Large intestine (tissue), 12 donors: ENCODE measurements at places on chromosomes 6 and 20. TPM values are rescaled to one million over a fixed set of nuclear protein-coding genes. Genes with fewer than 3 reads are reported as not detected.

The TNF gene
- polyA plus RNA-seq, result 1.5 TPM

GRCh38 chr6:112576423-112576822, 229.3 kb downstream of the RFPL4B start:
- H3K27ac ChIP-seq, result no peak overlapping the region
- no peaks in the 10 kb centered on the region for H3K36me3 ChIP-seq
- H3K4me3 ChIP-seq, result no peak overlapping the region
- no peaks in the 10 kb centered on the region for H3K27me3 ChIP-seq

DNA sequence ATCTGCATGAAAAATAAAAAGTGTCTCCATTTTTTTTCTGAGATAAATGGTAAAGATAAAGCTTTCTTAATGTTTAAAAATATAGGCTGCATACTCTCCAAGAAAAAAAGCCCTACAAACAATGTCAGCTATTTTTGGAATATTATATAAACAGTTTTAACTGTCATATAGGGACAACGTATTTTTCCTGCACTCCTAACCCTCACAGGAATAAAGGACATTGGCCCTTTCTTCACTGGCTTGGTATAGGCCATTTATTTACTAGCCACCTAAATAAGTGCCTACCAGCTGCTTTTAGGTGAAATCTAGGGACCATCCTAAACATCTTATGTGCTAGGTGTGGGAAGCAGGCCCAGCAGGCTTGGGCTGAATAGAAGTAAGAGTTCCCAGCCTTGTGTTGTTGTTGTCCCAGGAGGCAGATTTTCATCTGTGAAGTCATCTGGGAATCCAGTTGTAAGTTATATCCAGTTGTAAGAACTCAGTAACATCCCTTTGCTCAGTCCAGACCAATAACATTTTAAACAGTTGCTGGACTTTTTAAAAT, 21.3 kb downstream of the FOXO3 start:
- no peaks in the 10 kb centered on the region for H3K27me3 ChIP-seq
- no peak for DNase-seq
- no peak overlapping the region for H3K27ac ChIP-seq
- peaks cover 9% of the 10 kb centered on the region for H3K36me3 ChIP-seq
- peaks cover 30% of the 10 kb centered on the region for H3K4me1 ChIP-seq

The TAP1 gene
- polyA plus RNA-seq, result 18.7 TPM

DNA sequence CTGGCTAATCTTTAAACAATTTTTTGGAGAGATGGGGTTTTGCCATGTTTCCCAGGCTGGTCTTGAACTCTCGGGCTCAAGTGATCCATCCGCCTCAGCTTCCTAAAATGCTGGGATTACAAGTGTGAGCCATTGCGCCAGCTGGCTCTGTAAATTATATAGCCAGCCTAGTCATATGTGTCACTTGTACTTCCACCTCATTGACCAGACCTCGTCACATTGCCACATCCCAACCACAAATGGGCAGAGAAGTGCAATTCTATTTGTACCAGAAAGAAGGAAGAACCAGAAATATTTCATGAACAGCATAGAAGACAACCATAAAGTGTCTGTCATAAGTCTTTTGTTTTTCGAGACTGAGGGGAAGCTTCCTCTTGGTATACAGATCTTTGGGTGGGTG, 304.9 kb upstream of the RNF24 start:
- DNase-seq, result no peak
- no peaks in the 10 kb centered on the region for H3K27me3 ChIP-seq
- H3K36me3 ChIP-seq, result no peaks in the 10 kb centered on the region
- H3K27ac ChIP-seq, result no peak overlapping the region
- no peaks in the 10 kb centered on the region for H3K4me1 ChIP-seq

The ULBP2 gene
- polyA plus RNA-seq, result 0.09 TPM

GRCh38 chr6:44702292-44702691, 314.8 kb downstream of the CDC5L start:
- H3K27me3 ChIP-seq, result no peaks in the 10 kb centered on the region
- H3K27ac ChIP-seq, result no peak overlapping the region
- H3K4me3 ChIP-seq, result no peak overlapping the region

- H3K4me1 ChIP-seq, result no peaks in the 10 kb centered on the region
- H3K4me3 ChIP-seq, result no peak overlapping the region
- H3K27ac ChIP-seq, result no peak overlapping the region
- peaks cover 6% of the 10 kb centered on the region for H3K36me3 ChIP-seq
- H3K27me3 ChIP-seq, result no peaks in the 10 kb centered on the region
These were observed 57.4 kb downstream of the GJA10 start for GRCh38 chr6:89951574-89952104.

The PNLDC1 gene
- 0.16 TPM for polyA plus RNA-seq

GRCh38 chr20:58184984-58185383, 43.5 kb downstream of the ANKRD60 start:
- no peak overlapping the region for H3K27ac ChIP-seq
- H3K27me3 ChIP-seq, result peaks cover 11% of the 10 kb centered on the region
- H3K36me3 ChIP-seq, result no peaks in the 10 kb centered on the region
- H3K4me3 ChIP-seq, result no peak overlapping the region
- DNase-seq, result no peak

GRCh38 chr6:152086223-152086873, 278.9 kb downstream of the ESR1 start:
- H3K4me1 ChIP-seq, result no peaks in the 10 kb centered on the region
- H3K27ac ChIP-seq, result no peak overlapping the region
- H3K4me3 ChIP-seq, result no peak overlapping the region
- H3K36me3 ChIP-seq, result no peaks in the 10 kb centered on the region
- H3K27me3 ChIP-seq, result no peaks in the 10 kb centered on the region

The HLA-F gene
- polyA plus RNA-seq, result 8.2 TPM

The CENPW gene
- 13.9 TPM for polyA plus RNA-seq

GRCh38 chr6:16205377-16206144, 32.8 kb upstream of the GMPR start:
- peaks cover 26% of the 10 kb centered on the region for H3K4me1 ChIP-seq
- H3K27me3 ChIP-seq, result no peaks in the 10 kb centered on the region
- H3K4me3 ChIP-seq, result no peak overlapping the region
- H3K27ac ChIP-seq, result peak overlapping the region; percentile 58
- H3K36me3 ChIP-seq, result no peaks in the 10 kb centered on the region
